WTC11 (cell line): ENCODE measurements at places on chromosomes 2 and 18.

DNA sequence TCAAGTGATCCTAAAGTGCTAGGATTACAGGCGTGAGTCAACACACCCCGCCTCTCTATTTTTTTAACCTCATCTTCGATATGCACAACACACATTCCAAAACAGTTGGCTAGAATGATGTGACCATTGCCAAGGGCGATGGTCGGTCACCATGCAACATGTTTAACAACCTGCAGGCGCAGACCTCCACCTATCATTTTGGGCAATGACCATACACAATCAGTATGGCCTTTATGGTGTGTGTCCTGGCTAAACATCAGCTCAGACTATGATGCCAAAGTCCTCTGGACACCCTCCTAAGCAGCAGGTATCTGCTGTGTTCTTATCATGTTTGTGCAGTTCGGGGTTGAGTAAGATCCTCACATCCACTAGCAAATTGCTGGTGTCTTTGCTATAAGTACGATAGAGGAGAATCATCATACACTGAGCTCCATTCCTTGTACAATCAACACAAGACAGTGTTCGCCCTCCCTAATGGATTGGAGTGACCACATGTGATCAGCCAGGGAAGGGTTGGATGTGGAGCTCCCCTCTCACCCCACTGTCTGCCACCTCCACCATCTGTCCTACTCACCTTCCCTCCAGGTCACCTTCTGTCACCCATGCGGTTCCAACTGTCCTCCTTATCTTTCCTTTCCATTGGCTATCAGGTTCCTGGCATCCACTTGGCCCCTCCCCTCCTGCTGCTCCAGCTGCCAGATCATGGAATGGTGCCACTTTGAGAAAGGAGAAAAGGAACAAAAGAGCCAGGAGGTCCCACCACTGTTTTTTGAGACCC lies 7.9 kb upstream of the RNF152 start:
- DNase-seq, result no peak

DNA sequence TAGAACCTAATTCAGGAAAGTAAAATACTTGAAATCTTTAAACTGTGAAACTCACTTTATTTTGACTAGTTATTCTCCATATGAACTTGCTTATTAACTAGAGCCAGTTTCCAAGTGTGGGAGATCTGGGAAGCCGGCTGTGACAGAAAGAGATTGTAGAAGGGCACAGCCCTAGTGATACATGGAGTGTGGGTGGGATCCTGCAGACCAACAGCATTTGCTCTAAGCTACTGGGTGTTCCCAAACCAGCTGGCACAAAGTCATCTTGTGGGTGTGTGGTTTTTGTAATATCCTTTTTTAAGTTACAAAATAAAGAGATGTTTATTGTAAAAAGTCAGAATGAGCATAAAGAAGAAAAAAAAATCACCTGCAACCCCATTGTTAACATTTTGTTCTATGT lies 3.4 kb downstream of the DUSP19 start:
- no peak for DNase-seq

GRCh38 chr18:2998644-2999043 lies 14.3 kb downstream of the LPIN2 start:
- no peak for DNase-seq

GRCh38 chr2:207616185-207616584 lies 9.0 kb downstream of the METTL21A start:
- no peak for DNase-seq

GRCh38 chr2:183996825-183997793 lies 601.2 kb upstream of the ZNF804A start:
- DNase-seq, result no peak

- DNase-seq, result no peak
Measured at GRCh38 chr2:46970334-46971288, 55.0 kb upstream of the MCFD2 start.

GRCh38 chr2:208945719-208946256 lies 478.1 kb upstream of the MAP2 start:
- no peak for DNase-seq

GRCh38 chr2:145593991-145594614 lies 1074.2 kb upstream of the ZEB2 start:
- no peak for DNase-seq

GRCh38 chr2:131040661-131041401 lies 52.4 kb downstream of the FAM168B start:
- DNase-seq, result no peak

DNA sequence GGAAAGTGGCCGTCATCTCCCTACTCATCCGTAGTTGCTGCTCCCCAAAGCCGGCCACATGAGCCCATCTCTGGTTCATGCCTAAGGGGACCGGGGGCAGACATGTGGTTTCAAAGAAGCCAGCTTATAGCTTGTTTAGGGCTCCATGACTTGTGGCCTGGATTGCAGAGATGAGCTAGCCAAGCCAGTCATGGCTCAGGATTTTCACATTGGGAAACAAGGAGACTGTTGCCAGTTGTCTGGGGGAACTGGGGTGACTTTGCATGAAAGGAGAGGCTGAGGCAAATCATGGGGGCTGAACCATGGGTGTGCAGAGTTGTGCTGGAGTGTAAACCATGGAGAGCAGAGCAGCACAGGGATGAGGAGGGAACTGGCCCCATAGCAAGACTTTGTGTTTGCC lies 183.0 kb upstream of the APCDD1 start:
- DNase-seq, result no peak

DNA sequence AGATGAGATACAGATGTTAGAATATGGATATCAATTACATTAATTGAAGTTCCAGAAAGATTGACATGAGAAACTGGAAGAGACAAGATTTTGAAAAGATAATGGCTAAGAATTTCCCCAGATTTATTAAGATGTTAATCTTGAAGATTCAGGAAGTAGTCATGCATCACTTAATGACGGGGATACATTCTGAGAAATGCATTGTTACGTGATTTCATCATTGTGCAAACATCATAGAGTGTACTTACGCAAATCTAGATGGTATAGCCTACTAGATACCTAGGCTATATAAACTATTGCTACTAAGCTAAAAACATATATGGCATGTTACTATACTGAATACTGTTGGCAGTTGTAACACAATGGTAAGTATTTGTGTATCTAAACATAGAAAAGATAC lies 6.8 kb upstream of the CHMP3 start:
- no peak for DNase-seq

DNA sequence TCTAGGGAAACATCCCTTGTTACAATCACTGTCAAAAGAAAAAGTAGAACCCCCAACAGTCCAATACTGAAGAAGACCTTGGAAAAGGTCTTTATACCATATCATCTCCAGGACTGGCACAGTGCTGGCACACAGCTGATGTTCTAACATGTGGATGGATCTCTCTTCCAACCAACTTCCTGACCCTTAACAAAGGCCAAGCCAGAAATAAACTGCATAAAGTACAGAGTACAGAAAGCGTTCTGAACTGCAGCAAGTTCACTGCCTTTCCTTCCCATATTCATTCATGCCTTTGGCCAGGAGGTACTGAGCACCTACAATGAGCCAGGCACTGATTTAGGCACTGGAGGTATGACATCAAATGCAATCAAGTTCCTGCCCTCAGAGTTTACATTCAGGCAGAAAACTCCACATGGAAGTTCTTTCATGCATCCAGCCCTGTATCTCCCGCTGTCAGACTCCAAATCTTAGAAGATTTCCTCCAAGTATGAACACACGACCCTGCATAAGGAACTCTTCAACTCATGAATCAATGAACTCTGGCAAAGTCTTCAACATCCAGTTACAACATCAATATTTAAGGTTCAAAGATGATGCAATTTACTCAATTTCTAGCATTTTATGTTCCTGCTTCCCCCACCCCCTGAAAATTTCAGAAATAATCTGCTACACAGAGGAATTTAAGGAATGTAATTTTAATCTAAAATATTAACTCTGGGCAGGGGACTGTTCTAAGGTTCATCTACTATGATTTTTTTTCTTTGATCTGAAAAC lies 33.8 kb downstream of the ACVR1 start:
- DNase-seq, result no peak

DNA sequence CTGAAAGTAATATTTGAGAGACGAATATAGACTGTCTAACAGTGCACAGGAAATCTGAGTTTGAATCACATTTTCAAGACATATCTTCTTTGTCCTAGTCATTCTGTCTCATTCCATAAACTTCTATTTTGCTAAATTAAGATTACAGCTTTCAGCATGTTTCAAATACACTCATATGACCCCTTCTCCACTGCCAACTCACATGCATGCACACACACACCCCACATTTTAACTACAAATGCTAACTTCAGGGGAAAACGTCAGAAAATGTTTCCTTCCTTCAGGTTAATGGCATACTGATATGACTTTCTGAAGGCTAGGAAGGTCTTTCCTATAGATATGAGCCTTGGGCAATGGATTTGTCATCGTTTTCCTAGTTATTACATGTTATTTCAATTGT lies 373.7 kb downstream of the RBM43 start:
- no peak for DNase-seq

DNA sequence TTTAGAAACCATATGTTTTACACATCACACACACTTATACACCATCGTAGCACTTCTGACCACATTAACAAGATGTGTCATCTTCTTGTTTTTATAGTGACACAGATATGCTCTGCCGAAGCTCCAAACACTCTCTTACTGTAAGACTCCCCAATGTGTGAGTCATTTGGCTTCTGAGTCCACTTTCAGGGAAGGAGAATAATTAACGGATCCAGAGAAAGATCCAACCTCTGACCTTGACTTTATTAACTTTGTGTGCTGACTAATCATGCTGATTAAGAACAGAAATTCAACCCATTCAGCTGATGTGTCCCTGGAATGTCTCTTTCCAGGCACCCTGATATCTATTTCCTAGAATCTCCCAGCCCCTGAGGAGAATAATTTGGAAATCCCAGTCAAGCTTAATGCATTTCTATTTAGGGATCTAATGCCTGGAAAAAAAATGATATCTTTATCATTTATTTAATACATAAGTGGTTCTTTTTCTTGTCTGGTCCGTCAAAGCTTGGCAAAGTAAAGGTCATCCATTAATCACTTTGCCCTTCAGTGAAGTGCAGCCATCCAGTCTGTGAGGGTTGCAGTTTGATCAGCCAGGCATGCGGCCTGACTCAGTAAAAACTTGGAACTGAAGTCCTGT lies 615.8 kb upstream of the SYT4 start:
- DNase-seq, result no peak

DNA sequence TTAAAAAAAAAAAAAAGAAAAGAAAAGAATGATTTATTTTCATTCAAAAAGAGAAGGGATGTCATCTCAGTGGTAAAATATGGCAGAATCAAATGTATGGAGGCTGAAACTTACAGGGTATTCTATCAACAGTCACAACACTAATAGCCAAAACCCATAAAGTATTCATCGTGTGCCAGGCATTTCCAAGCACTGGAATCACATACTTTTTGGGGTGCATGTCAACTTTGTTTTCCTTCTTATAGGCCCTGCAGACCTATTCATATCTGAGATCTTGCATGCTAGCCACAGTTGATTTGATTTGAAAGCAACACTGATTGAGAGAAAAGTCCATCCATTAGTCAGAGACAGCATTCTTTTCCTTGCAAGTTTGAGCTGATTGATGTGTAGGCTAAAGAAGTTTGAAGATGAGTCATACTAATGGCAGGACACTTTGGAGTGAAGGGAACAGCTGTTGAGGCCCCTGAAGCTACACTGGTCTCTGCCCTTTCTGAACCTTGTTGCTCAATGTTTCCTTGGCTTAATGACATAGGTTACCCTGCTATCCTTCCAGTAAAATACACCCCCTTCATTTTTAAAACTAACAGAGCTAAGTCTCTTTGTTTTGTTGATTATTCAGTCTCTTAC lies 22.0 kb downstream of the KATNAL2 start:
- DNase-seq, result no peak

GRCh38 chr18:76494231-76495005 lies 624 bp downstream of the ZNF516 start:
- DNase-seq, result peak; percentile 42

- DNase-seq, result no peak
Measured at GRCh38 chr2:8402222-8402621, 279.6 kb upstream of the ID2 start.

DNA sequence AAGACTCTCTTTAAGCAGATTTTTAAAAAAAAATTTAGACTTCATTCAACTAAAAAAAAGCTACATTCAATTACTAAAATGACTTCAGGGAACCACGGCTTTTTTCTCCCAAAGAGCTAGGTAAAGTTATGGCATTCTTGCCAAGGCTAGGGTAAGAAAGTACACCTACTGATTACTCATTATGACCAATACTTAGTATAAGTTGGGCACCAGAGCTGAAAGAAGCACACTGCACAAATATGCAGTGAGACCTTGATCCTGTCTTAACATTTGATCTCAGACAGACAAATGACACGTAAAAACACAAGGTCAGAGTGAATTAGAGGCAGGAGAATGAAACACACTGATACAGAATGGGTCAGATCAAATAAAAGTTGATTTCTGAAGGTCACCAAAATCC lies 88.7 kb downstream of the THADA start:
- DNase-seq, result no peak

DNA sequence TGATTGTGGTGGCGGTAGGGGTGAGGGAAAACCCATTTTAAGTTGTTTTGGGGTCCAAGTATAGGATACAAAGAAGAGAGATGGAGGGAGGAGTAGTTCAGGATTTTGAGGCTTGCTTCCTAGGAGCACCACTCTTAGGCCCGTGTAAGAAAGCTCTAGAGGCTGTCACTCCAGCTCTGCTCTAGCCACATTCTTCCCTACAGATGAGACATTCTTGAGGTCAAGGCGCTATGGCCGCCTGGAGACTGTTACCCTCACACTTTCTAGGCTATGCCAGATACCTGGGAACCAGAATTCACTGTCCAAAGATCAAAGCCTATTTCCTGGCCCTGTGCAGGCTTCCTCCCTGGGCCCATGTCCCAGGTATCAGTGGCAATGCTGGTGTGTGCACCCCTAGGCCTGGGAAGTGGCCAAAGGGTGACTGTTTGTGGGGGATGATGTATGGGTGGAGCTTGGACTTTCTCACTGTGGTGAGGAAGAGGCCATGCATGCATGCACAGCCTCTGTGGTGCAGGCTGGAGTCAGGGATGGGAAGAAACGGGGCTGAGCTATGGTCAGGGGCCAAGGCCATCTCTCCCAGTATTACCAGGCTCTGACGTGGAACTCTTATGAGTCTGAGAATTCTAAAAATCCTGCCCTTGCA lies 7.0 kb upstream of the TTL start:
- no peak for DNase-seq

DNA sequence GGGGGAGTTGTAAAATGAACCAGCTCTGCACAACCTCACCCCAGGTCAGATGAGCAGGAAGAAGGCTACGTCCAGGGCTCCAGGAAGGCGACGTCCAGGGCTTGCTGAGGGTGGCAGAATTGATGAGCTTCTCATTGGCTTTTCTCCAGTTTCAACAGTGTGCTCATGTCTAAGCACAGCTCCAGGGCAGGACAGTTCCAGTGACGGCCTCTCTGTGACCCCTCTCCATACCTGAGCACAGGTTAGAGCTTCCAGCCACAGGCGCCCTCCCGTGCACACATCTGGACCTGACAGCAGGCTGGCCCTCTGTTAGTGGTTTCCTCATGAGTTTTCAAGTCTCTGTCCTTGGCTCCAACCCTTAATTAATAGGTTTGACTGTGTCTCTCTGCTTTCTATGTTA lies 327.6 kb downstream of the ZNF516 start:
- DNase-seq, result no peak

GRCh38 chr2:5894355-5894754 lies 202.2 kb downstream of the SOX11 start:
- DNase-seq, result no peak
